ENCODE measurements at places on chromosomes 11 and 22.

GRCh38 chr22:49449377-49449776 lies 378.3 kb downstream of the BRD1 start:
- DNase-seq, result no peak

DNA sequence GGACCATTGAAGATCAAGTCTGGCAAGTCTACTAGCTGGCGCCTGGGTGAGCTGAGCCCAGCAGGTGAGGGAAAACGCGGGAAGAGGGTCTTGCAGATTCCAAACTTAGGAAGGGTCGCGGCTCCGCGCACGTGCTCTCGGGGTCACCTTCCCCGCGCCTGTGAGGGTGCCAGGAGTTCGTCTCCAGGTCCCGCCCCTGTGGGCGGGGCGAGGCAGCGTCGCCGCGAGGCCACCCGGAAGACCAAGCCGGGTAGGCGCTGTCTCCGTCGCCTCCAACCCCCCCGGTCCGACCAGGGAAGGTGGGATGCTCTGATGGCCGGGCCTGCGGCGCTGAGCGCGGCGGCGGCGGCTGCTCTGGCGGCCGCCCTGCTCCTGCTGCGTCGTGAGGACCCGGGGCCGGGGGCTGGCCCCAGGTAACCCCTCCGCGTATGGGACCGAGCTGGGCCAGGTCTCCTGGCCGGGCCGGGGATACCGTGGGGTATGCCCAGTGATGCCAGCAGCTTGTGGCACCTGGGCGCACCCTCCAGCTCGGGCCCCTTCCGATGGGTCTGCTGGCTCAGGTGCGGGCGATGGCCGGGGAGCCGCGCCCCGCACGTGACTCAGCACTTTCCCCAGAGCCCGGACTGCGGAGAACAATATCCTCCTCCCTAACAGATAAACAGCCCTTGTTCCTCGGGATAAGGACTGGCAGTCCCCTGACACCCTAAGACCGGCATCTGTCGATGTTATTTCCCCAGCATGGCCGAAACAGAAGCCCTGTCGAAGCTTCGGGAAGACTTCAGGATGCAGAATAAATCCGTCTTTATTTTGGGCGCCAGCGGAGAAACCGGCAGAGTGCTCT lies at the start of gene HTATIP2:
HTATIP2 (plus strand) TSS at position 215 of the 841 bp plus-strand sequence; CDS start at position 739, 524 bp downstream.
- peak; percentile 62 for DNase-seq

DNA sequence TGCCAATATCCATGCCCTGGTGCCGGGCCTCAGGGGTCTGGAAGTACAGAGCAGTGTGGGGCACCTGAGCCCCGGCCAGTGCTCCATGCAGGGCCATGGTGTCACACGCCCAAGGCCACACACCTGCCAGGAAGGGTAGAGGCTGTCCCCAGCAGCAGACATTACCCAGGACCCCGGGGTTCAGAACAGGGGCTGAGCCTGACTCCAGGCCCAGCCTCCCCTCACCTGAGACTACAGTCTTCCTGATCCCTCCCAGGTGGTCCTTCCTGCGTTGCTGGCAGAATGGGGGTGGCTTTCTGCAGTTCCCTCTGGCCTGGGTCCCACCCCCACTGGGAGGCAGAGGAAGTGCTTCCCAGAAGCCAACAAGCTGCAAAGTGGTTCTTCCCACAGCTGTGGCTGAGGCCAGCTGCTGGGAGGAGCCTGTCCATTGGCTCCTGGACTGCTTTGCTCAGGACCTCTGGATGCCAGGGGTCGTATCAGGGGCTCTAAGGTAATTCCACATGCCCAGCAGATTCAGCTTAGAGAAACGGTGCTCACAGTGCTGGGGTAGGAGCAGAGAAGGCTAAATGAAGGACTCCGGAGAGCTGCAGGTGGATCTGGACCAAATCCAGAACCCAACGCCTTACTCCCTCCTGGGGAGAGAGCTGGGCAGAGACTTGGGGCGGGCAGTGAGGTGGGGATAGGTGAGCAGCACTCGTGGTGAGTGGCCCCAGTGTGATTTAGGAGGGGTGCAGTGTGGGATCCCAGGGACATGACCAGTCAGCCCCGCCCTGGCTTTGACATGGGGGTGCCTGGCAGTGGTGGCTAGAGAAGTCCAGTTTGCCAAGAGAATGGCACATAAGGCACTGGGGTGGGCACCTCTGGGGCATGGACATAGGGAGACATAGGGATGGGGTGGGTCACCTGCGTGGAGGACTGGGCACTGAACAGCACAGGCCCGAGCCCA lies 12.6 kb downstream of the TCIRG1 start:
- no peak for DNase-seq

DNA sequence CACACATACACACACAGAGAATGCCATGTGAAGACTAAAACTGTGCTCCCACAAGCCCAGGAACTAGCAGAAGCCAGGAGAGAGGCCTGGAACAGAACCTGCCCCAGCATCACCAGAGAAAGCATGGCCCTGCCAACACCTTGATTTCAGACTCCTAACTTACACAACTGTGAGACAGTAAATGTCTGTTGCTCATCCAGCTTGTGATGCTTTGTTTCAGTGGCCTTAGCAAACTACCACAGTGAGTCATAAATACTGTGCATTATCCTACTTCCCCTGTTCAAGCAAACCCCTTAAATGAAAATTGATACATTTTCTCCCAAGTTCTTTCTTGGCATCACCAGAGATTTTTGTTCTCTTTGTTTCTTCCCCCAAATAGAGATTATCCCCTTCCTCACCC lies 1539.4 kb upstream of the TENM4 start:
- DNase-seq, result no peak

DNA sequence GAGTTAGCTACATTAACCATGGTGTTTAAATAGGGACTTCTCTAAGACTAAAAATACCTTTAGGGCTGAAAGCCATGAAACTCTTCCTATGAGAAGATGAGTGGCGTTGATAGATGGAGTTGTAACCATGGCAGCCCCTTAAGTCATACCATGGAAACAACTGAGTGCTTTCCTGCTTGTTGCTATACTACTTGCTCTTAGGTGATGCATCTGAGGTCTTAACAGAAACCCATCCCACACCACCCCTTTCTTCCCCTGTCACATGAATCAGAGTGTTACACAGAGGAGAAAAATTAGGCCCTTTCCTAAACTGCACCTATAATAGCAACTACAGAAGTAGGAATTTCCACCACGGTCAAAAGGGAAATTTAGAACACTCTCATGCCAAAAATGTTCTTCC lies 64.3 kb upstream of the ZC3H12C start:
- no peak for DNase-seq

- DNase-seq, result no peak
These were observed 3.6 kb upstream of the AP2A2 start for GRCh38 chr11:921921-922678.

DNA sequence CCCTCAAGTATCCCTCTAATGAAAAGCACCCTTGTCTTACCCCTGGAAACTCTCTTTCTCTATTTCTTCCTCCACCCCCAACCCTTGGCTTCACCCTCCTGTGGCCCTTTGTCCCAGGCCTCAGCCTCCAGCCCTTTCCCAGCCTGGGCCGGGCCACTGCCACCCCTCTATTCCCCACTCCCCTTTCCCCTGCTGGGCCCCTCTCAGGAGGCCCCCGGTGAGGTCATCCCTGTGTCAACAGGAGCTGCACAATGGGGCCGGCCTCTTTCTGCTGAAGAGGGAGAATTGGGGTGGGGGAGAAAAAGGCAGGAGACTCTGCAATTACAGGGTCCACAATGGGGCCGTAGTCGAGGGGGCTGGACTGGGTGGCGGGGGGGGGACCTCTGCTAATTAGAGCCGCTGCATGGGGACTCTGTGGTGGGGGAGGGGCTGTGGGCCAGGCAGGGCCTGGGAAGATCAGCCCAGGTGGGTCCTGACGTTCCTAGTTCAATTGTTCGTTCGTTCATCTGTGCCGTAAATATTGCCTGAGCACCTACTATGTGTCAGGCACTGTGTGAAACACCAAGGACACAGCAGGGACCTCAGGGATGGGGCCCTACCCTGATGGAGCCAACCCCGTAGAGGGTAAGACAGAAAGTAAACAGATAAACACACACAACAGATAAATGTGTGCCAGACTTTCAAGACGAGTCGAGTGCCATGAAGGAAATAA lies 18.5 kb upstream of the MPPED1 start:
- no peak for DNase-seq

DNA sequence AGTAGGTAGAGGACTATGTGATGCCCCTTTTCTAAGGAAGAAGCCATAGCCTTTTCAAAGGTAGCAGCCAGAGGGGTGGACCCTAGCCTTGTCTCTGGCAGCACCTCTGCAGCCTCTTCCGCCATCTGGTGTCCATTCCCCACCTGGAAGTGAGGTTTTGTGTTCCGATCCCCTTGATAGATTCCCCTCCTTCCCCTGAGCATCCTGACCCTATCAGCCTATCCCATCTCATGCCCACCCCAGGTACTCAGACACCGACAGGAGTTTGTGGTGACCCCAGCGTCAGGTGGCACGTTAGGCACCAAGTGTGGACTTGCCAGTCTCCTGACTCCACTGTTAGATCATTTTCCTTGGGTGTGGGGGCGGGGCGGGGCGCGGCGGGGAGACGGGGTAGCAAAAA lies 398 bp upstream of the FAM89B start:
- no peak for DNase-seq

DNA sequence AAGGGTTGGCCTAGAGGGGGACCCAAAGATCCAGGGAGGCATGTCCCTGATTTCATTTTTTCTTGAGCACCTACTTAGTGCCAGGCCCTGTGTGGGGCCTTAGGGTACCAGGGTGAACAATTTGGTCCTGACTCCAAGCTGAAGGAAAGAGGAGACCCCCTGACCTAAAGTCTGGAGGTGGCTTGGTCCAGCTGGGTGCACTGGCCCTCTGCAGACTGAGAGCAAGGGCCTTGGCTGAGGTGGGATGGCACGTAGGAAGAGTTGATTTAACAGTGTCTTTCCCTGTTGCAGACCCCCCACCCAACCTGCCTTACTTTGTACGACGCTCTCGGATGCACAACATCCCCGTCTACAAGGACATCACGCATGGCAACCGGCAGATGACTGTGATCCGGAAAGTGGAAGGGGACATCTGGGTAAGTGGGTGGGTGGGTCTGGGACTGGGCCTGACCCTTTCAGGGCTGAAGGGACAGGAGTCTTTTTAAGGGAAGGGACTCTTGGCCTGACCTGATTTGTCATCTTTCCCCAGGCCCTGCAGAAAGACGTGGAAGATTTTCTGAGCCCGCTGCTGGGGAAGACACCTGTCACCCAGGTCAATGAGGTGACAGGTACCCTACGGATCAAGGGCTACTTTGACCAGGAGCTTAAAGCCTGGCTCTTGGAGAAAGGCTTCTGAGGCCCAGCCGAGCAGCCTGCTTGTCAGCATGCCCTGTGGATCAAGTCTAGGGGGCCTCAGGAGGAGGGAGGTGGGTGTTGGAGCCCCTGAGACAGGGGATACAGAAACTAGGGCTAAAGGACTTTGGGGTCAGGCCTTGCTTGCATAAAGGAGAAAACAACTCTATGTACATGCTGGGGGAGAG lies 3.3 kb downstream of the MRPL49 start:
- no peak for DNase-seq

GRCh38 chr11:10381736-10382135 lies 73.3 kb upstream of the AMPD3 start:
- DNase-seq, result no peak

DNA sequence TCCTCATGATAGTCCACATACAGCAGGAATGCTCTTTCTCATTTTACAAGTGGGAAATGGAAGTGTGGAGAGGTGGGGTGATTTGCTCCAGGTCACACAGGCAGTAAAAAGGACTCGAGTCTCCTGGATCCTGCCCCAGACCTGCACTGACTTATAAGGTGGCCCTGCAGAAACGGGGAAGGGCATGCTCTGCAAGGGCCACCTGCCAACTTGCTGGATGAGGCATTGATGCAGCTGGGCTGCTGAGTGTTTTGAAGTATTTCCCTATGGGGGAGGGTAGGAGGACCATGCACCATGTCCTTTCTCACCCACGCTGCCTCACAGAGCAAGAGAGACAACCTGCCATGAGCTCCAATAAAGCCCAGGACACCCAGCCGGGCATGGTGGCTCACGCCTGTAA lies 36.9 kb downstream of the OR6Q1 start:
- no peak for DNase-seq

GRCh38 chr11:125514336-125515101 lies 18.5 kb upstream of the FEZ1 start:
- DNase-seq, result no peak

GRCh38 chr11:134460062-134460561 lies 48.1 kb upstream of the B3GAT1 start:
- DNase-seq, result no peak

GRCh38 chr11:15055620-15056356 lies 17.6 kb upstream of the CALCB start:
- DNase-seq, result no peak

GRCh38 chr22:25053153-25053805 lies 100.8 kb downstream of the KIAA1671 start:
- DNase-seq, result no peak

DNA sequence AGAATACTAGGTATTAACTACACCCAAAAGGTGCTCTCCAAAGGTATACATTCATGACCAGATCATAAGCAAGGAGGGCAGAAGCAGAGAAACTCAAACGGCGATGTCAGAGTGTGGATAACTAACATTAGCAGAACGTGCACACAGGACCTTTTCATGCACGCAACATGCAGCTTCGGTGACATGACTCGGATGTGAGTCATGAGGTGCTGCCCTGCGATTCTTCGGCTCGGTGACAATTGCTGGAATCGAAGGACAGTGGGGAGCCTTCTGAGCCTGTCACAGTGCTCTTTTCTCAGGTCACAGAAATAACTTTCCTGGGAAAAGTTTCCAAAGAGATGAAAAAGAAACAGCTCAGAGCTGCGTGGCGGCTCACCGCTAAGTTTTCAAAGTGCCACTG lies 418.5 kb upstream of the SYN3 start:
- DNase-seq, result no peak

GRCh38 chr11:133833898-133834681 lies 11.2 kb downstream of the SPATA19 start:
- no peak for DNase-seq

DNA sequence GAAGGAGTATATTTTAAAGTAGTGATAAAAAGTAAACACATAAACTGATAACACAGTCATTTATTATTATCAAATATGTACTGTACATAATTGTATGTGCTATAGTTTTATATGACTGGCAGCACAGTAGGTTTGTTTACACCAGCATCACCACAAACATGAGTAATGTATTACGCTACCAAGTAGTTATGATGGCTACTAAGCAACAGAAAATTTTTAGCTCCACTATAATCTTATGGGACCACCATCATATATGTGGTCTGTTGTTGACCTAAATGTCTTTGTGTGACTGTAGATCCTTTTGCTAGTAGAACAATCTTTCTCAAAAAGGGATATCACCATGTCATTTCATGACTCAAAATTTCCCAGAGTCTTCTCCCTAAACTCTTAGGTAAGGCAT lies 93.5 kb downstream of the LARGE2 start:
- DNase-seq, result no peak

DNA sequence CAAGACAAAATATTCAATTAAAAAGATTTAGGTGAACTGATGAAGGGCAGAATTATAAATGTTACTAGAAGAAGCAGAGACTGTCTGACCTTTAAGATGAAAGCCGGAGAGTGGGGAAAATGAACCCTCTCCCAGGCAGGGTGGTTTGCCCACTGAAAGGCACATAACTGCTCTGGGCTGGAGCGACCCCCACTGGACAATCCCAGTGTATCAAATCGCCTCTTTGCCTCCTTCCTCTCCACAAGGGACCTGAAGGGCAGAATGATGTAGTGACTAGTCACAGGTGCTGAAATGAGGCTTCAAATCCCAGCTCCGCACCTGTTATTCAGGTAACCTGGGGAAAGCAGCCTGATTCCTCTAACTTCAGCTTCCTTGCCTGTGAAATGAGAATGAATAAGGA lies 69.0 kb downstream of the EFCAB6 start:
- DNase-seq, result no peak

GRCh38 chr22:21816787-21817496 lies 50.5 kb downstream of the MAPK1 start:
- peak; percentile 14 for DNase-seq

Measured in T follicular helper cell (primary cell).